ENCODE measurements at places on chromosomes 12 and 14.

DNA sequence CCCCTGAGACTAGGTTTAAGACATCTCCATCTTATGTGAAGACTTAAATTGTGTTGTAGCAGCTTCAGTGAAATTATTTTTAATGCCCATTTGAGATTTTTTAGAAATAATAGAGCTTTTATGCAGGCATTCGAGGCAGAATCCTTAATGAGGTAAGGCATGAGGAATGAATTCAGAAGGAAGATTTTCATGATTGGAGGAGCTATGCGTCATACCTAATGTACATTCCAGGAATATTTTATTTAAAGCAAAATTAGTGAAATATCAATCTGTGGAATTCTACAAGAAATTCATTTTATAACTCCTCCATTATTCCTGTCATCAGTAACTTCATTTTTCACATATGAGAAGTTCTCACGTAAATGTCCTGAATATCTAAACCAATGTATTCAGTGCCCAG is 36.0 kb upstream of the GARIN6 start:
- no peak for DNase-seq

GRCh38 chr12:67986632-67987031 is 2.6 kb upstream of the IFNG-AS1 start:
- DNase-seq = no peak

GRCh38 chr12:101642115-101643067 is 47.6 kb downstream of the MYBPC1 start:
- peak; percentile 43 for DNase-seq

DNA sequence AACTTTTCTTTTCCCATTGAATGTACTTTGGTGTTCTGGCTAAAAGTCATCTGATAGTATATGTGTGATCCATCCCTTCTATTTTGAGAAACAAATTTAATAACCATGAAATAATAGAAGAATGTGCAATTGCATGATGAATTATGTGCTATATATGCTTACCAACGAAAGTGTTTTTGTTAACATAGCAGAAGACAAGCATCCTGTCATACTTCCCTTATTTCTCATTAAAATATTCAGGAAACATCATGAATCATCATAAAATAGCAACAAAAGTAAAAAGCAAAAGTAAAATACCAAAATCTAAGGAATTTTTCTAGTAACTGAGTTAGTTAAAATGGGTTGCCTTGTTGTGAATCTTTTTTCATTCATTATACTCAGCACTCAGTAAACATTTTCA is 409.0 kb upstream of the PDE3A start:
- no peak for DNase-seq

DNA sequence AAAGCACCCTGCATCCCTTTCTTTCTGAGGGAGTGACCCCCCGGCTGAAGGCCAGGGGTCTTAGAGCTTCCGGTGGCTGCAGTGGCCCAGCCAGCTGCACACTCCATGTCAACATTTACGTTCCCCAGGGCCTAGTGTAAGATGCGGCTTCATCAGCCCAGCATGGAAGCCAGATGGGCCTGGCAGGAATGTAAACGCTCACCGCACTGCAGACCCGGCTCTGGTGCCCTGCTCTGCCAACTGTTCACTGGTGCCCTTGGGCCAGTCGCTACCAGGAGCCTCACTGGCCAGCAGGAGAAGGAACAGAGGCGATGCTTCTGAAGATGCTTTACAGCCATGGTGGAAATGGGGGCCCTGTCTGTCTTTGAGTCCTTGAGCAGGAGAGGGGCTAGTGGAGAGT is 8.6 kb upstream of the TMEM119 start:
- no peak for DNase-seq

DNA sequence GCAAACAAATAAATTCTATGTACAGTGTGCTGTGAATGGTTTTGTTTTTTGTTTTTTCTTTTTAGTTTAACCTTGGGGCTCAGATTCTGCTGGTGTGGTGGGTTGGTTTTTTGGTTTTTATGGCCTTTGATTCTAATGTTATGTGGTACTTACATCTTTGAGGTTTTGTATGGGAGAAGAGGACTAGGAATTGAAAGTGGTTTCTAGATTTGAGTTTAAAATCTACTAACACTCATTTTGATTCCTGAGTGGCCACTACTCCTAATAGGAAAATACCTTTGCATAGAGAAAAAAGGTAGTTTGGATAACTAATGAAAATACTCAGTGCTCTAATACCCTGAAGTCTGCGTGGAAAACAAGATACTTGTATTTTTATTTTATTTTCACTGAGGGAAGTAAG is 137.7 kb downstream of the MON2 start:
- no peak for DNase-seq

GRCh38 chr14:83614956-83615355 is 1915.0 kb upstream of the FLRT2 start:
- DNase-seq = no peak

GRCh38 chr12:26628234-26628633 is 204.8 kb downstream of the ITPR2 start:
- no peak for DNase-seq

DNA sequence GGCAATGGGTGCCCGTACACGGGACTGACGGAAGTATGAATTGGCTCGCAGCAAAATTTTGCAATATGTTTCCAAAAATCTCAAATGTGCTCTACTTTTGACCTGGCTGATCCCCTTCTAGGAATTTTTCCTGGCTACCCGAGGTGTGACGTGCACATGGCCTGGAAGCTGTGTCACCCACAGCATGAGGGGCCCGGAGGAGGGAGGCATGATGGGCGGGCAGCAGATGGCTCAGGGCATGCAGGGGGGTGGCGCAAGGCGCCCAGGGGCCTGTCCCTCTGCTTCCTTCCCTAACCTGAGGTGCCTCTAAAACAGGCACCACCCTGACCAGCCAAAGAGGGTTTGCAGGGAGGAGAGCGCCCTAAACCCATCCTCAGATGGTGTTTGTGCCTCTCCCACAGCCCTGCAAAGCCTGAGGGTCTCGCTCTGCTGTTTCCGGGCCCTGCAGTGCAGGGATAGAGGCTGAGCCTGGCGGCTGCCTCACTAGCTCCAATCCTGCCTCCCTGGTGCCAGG is 6.7 kb downstream of the GPR132 start:
- peak; percentile 28 for DNase-seq

DNA sequence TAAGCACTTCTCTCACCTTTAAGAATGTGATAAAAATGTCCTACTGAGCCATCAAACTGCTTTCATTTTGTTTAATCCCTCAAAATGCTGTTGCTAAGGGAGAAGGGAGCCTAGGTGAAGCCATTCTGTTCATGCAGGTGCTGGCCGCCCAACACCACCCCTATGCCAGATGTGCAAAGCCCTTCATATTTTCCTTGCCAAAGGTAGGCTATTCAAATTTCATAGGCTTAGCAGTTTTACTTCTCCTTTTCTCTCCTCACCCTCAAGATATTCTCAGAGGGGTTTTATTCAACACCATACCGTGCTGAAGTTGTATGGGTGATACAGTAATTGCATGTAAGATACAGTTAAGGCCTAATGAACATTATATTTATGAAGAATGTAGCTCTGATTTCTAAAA is 461.7 kb downstream of the GXYLT1 start:
- no peak for DNase-seq

All from right cardiac atrium (tissue), 5 donors.